ENCODE measurements at places on chromosomes 3 and 15.
A peak's percentile ranks its signal among the peaks of the same experiment; 100 is the strongest.

DNA sequence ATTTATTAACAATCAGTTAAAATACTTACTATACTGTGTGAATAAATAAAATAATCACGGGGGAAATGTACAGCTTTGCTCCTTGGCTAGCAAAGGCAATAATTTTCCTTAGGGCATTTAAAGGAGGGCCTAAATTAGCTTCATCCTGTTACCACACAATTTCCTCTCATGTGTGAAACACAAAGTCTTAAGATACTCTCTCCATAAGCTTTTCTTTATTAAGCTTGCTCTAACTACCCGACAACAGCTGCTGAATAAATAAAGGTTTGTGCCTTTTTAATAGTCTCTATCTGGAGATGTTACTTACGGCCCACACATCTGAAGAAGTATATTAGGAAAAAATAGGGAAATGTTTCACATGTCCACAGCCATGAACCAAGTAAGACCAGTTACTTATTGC lies 29.7 kb downstream of the ZNF106 start:
- no peak for DNase-seq

- DNase-seq = no peak
Measured at GRCh38 chr15:88124199-88124598, 132.3 kb downstream of the NTRK3 start.

DNA sequence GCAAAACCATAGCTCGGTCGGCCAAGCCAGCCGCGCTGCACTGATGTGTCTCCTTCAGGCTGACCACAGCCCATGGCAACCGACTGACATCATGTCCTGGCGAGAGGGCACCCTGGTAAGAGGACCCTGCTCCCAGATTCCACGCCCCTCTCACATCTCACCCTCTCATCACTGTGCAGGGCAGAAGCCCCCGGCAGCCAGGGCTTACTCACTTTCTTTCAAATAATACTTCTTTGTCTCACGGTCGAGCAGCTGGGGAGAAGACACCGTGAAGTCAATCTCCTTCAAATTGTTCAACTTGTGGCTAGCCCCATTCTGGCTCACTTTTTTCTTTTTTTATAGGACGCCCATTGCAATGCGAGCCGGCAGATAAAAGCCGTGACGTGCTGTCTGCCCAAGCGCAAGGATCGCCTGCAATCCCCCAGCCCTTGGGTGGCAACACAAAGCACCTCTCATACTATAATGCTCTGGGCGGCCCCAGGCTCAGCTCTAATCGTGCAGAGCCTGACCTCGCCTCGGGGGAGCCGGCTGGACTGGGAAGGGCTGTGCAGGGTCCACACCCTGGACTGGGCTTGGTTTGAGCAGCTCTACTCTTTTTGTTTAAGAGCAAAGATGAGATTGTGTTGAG lies 33.6 kb downstream of the VGLL4 start:
- DNase-seq = no peak

DNA sequence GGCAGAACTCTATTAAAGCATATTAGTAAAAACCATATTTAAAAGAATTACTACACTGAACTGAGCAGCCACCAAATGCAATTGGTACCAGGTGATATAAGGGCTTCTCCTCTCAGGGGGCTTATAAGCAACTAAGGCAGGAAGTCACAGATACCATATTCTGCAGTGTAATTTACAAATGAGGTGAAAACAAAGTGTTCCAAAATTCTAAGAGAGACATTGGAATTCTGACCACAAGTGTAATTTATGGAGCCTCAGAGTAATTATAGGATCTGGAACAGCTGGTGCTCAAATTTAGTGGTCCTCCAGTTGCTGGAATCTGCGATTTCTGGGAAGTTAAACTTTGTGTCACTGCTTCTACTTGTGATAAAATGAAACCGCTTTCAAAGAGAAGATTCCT lies 3.1 kb upstream of the NR1I2 start:
- no peak for DNase-seq

GRCh38 chr3:106251160-106251892 lies 382.5 kb upstream of the CBLB start:
- no peak for DNase-seq

DNA sequence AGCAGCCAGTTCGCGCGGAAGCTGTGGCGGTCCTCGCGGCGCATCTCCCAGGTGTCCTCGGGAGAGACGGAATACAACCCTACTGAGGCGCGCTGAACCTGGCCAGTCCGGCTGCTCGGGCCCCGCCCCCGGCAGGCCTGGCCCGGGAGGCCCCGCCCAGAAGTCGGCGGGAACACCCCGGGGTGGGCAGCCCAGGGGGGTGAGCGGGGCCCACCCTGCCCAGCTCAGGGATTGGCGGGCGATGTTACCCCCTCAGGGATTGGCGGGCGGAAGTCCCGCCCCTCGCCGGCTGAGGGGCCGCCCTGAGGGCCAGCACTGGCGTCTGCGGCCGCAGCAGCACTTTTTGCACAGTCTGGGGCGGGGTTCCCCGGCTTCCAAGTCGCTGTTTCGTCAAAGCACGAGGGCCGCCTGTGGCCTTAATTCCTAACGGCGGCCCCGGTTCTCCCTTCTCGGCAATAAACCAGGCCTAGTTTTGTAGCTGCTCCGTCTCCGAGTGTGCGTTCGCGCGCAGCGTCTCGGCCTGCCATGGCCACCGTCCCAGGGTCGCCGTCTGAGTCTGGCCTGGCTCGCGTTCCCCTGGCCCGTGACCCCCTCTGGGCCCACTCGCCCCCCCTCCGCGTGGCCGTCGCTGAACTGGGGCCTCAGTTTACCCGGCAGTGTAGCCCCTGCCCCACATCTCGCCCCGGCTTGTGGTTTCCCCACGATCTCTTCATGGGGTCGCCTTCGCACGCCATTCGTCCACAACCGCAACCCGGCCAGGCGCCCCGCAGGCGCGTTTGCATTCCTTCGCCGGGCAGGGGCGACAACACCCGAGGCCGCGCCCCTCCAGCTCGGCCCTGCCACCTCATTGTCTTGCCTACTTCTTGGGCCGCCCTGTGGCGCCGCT lies 30.0 kb downstream of the NBEAL2 start:
- DNase-seq = peak; percentile 40

Data from stimulated activated CD4-positive, alpha-beta T cell treated with anti-CD3 and anti-CD28 coated beads, Interleukin-1b, Interleukin-23, amount 100 ng/mL, for 24 hours (primary cell).